ENCODE measurements at places on chromosomes 13 and 19.

GRCh38 chr19:5644037-5644436 lies 21.2 kb downstream of the SAFB start:
- DNase-seq, result no peak

DNA sequence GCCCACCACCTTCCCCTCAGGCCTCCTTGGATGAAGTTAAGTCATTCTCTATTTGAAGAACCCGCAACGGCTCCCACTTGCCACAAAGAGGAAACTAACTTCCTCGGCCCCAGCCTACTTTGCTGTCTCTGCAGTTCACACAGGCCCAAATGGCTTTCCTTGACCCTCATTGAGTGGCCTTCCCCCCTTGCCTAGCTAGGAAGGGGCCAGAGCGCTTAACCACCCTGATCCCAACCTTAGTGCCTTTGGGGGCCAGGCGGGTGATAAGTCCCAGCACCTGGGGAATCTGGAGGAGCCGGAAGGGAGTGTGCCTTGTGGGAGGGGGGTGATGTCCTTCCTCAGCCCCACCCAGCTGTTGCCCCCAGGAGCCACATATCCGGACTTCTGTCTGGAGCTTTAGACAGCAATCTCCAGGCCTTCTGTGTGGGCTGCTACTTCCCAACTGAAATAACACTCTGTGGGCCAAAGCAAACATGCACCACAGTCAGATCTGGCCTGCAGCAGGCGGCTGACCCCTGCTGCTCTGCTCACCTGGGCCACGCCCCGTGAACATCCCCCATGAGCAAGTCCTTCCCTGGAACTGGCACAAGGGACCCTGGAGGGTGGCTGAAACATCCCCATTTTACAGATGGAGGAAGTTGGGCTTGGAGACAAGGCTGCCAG lies 10.5 kb downstream of the NECTIN2 start:
- no peak for DNase-seq

- DNase-seq, result peak; percentile 71
Observed at GRCh38 chr13:113152984-113153809, 5.3 kb upstream of the PROZ start.

DNA sequence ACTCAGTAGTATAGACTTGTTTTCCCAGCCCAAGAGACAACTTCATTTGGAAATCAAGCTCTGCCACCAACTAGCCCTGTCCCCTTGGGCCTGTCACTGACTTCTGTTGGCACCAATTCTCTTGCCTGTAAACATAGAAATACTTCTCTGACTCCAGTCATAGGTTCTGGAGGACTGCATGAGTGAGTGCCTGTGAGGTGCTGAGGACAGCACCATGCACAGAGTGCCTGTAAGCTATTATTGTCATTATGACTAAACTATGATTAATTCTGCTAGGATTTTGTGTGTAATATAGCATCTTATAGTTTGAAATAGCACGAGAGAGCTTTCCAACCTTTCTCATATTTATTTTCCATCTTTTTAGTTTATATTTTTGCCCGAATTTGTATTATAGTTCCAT lies 247.9 kb downstream of the MYO16 start:
- DNase-seq, result no peak

DNA sequence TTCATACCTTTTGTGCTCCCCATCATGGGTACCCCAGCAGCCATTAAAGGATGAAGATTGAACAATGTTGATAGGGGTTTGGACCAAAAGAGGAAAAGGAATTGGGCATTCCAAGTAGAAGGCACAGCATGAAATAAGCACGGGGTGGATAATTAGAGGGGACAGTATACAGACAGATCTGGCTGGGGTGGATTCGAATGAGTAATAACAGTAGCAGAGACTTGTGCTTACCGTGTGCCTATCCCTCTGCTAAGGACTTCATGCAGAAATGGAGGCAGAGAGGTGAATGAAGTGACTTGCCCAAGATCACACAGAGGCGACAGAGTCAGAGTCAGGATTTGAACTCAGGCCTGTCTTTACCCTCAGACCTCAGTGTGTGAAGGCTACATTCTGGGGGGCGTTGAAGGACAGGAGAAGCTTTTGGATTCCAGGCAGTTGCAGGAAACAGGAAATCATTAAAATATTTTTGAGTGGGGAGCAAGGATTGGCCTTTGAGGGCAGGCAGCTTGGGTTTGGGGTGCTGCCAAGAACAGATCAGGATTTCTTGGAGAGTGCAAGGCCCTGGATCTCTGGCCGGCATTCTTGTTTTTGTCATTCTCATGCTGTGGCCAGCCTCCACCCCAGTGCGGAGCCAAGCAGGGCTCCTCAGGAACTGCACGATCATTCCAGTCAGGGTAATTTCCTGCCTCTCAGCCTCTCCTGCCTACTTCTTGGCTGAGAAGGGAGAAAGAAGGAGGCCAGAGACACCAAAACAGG lies 18.7 kb downstream of the PAF1 start:
- no peak for DNase-seq

- no peak for DNase-seq
Observed at GRCh38 chr13:105135852-105136615, 1399.4 kb downstream of the EFNB2 start.

Data from HuH-7 (cell line).